ENCODE measurements at places on chromosomes 4 and X. TPM values are rescaled to one million over a fixed set of nuclear protein-coding genes. Genes with fewer than 3 reads are reported as not detected.

Gene SHROOM4
- total RNA-seq = 39.5 TPM

Gene TLL1
- total RNA-seq = 2.2 TPM

Gene TEX13B
- total RNA-seq = not detected

Gene RAB9A
- 17.7 TPM for total RNA-seq

Gene CYP2U1
- 4.9 TPM for total RNA-seq

Gene DUSP9
- total RNA-seq = 0.04 TPM

Gene GAGE12F
- total RNA-seq = not detected

Gene CCNB3
- total RNA-seq = 0.20 TPM

Gene GSX2
- not detected for total RNA-seq

Gene PSAPL1
- total RNA-seq = not detected

- DNase-seq = no peak
These were observed at the start of gene GLOD5 for GRCh38 chrX:48761674-48762471. Gene GLOD5, plus strand, starts transcription at chrX:48761747. Its CDS starts 44 bp downstream, at chrX:48761791.

DNA sequence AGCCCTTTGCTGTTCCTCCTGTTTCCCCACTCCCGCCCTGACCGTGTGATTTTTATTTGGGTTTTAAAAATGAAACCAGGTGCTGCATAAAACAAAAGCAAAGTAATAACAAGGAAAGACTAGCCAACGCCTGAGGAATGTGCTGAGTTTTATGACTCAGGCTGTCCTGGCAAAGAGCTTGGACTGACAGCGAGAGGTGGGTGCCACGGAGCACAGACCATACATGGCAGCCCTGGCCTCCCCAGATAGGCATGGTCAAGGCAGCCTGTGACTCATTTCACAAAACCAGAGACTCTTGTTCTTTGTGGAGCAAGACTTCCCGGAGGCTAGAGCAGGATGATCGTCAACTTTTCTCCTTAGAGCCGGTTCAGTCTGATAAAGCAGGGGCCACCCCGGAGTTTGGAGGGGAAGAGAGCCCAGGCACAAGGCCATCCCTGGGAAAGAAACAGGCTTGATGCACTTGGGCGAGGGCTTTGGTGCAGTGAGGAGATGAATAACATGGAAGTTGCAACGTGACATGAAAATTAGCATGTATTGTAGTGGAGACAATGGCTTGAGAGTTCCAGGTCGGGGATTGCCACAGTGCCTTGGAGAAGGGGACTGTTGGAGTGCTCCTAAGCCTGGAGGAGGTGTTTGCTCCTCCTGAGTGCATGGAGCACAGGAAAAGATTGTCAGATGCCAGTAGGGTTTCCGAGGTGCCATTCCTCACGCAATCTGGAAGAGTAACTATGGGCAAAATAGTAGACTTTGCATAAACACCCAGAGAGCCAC, 54.8 kb downstream of the C4orf51 start:
- peak; percentile 91 for DNase-seq

GRCh38 chrX:45001048-45001447, 128.1 kb downstream of the KDM6A start:
- DNase-seq = no peak

GRCh38 chr4:47270201-47270888, 193.2 kb downstream of the COMMD8 start:
- no peak for DNase-seq

DNA sequence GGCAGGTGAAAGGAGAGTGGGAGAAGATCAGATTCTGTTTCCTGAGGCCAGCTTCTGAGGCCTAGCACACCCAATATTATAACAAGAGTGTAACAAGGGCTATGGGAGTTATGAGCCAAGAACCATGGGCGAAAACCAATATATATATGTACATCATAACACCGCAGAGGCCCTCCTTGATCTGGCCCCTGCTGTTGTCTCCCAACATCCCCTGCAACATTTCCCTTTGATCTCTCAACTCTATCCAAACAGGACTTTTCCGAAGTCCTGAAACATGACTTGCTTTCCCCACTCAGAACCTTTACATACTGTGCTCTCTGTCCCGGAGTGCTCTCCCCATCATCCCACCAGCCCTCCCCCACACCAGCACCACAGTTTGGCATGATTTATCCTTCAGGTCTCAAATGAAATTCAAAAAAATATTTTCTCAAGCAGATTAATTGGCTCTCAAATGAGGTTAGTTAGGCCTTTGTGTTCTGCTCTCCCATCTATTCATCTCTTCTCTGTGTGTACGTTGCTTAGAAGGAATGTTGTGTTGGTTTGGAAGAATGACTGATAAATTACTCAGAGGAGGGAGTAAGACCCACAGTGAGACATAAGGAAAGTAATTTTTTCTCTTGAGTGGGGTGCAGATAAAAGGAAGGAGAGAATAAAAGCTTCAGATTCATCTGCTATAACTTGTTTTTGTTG, 58.1 kb upstream of the SMIM10 start:
- no peak for DNase-seq

DNA sequence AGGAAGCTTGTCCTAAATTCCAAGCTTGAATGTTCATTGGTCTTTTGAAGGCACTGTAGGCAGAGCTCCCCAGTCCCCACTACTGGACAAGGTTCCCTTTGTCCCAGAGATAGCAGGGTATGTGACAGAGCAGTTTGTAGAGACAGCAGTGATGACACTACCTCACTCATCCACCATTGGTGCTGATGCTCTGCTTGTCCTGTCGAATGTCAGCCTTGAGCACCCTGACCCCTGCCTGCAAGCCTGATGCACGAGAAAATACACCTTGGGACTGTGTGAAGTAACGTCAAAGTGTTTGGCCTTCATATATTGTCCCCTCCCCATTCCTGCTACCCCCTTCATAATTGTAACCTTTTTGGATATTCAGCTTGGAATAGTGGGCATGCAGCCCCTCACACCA, 188.9 kb upstream of the EOLA2 start:
- DNase-seq = no peak

- DNase-seq = no peak
These were observed 139.9 kb downstream of the FRYL start for GRCh38 chr4:48640225-48640624.

GRCh38 chr4:148514581-148514980, 72.4 kb upstream of the NR3C2 start:
- DNase-seq = peak; percentile 5
